Right lung (tissue), 10 donors: ENCODE measurements at places on chromosomes 16 and 17. TPM values are rescaled to one million over a fixed set of nuclear protein-coding genes. Genes with fewer than 3 reads are reported as not detected.

- no peak for DNase-seq
Measured at GRCh38 chr17:69704935-69705334, 290.4 kb downstream of the MAP2K6 start.

The PRR15L gene
- 39.2 TPM for polyA plus RNA-seq

DNA sequence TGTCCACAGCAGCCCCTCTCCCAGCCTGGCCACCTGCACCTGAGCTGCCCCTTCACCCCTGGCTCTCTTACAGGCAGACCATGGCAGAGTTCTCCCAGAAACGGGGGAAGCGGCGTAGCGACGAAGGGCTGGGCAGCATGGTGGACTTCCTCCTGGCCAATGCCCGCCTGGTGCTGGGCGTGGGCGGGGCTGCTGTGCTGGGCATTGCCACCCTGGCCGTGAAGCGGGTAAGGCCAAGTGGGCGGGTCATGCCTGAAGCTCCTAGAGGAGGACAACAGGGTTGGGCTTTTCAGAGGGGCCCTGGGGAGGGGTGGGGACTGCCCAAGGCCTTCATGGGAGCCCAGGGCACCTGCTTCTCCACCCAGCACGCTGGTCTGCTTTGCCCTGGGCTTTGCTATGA is 2.2 kb downstream of the MIEF2 start:
- DNase-seq, result no peak

DNA sequence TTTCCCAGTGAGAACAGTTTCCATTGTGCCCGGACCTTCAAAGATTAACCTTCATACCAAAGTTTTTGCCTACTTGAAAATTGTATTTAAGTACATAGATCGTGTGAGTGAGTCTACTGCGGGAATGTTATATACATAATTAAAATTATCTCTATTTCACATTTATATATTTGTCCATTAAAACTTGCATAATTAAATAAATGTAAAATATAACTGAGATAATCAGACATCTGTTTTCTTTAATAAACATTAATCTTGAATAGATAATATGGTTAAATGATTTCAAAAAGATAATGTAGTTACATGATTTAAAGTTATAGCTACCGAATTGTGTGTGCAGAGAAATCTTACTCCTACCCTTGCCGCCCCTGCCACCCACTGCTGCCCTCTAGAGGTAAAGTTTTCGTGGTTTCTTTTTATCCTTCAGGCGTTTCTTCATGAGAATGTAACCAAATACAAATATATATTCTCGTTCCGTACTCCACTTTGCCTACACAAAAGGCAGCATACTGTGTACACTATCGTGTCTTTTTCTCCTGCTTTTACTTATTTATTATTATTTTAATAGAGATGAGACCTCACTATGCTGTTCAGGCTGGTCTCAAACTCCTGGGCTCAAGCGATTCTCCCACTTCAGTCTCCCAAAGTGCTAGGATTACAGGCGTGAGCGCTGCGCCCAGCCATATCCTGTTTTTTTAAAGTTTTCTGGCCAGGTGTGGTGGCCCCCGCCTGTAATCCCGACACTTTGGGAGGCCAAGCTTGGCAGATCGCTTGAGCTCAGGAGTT is 35.6 kb downstream of the RPA1 start:
- DNase-seq, result no peak

DNA sequence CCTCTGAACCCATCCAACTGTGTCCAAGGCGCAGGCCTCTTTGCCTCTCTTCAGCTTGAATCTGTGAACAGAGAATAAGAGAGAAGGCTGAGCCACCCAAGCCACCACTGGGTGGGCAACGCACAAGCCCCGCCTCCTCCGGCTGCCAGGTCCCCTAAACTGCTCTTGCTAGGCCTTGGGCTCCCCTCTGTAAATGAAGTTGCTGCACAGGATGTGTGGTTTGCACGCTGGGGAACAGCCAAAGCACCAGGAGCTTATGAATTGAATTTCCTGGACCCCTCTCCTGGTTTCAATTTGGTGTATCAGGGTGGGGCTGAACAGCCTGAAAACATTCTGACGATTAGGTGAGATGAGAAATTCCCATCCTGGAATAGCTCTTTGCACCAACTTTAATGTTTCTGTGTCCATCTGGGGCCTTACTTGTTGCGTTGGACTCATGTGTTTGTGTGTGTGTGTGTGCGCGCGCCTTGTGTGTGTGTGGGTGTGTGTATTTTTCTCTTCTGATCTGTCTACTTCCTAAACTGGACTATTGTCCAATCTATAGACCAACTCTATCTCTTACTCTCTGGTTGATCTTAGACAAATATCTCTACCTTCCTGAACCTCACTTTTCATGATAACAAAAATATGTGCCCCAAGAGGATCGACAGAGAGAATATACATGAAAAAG is 2.3 kb downstream of the CCL1 start:
- no peak for DNase-seq

DNA sequence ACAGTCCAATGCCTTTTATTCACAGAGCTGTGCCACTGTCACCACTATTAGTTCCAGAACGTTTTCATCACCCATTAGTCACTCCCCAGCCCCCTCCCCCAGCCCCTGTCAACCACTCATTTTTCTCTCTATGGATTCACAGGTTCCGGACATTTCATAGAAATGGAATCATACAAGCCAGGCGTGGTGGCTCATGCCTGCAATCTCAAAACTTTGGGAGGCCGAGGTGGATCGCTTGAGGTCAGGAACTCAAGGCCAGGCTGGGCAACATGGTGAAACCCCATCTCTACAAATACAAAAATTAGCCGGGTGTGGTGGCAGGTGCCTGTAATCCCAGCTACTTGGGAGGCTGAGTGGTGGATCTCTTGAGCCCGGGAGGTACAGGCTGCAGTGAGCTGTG is 759 bp upstream of the PAM16 start:
- no peak for DNase-seq

- DNase-seq, result no peak
Measured at GRCh38 chr16:10619271-10619849, 39.0 kb upstream of the EMP2 start.

DNA sequence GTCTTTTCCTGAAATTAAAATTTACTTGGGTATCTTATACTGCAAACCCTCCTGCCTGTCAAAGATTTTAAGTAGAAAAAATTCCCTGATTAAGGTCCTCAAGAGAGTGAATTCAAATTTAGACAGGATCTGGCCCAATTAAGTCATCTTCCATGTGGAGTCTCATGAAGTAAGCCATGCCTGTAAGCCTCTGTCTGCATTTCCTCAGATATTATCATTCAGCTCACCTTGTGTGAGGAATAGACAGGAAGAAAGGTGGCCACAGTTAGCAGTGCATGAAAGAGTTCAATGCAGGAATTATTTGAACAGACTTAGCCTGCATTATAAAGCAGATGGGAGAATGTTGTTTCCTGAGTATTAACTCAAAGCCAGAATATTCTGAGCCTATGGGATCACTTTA is 174.7 kb downstream of the HS3ST3A1 start:
- DNase-seq, result no peak

The BEAN1 gene
- 9.0 TPM for polyA plus RNA-seq

DNA sequence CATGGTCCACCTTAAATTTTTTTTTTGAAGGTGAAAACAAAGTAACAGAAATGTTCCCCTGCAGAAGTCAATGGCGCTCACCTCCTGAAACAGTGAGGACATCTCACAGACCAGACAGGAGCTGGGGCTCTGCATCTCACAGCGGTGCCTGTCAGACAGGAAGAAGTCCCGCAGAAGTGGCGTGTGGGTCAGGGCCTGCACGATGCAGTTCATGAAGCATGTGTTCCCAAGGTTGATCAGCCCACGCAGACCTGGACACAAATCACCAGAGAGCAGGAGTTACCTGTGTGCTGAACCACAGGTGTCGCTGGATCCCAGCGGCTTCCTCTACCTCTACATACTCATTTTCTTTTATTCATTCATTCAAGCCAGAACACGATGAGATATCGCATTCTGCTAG is 24.9 kb downstream of the USP22 start:
- DNase-seq, result no peak

GRCh38 chr16:19639986-19640421 is 78.0 kb downstream of the KNOP1 start:
- no peak for DNase-seq

DNA sequence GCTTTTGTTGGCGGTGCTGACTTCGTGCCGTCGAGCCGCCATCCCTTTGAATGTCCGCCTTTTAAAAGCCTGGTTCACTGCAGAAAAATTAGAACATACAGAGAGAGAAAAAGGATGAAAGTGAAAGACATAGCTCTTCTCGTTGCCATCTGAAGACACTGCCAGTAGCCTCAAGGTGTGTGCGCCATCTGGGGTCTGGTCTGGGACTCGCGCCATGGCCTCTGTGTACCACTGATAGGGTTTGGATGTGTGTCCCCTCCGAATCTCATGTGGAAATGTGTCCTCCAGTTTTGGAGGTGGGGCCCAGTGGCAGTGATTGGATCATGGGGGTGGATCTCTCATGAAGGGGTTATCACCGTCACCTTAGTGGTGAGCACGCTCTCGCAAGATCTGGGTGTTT is 15.5 kb downstream of the GSE1 start:
- no peak for DNase-seq

The MT1M gene
- polyA plus RNA-seq, result 1.2 TPM

The SEPTIN12 gene
- not detected for polyA plus RNA-seq

DNA sequence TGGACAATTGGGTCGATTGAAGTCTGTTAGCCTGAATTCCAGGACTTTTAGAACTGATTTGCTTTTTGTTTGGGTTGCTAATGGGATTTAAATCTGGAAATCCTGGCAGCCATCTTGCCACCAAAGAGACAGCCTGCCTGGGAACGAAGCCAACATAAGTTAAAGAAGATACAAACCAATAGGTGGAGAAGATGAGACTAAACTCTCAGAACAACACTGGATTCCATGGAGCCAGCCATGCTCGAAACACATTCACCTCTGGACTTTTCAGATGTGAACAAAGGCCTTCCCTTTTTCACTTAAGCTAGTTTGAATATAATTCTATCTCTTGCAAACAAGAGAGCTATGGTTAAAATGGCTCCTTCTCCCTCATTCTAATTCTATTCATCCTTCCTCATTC is 135.9 kb downstream of the TOX3 start:
- no peak for DNase-seq

GRCh38 chr16:68528686-68529379 is 10.3 kb upstream of the ZFP90 start:
- peak; percentile 83 for DNase-seq

The RHBDL3 gene
- polyA plus RNA-seq, result 1.3 TPM

The WFDC1 gene
- polyA plus RNA-seq, result 5.1 TPM

- DNase-seq, result no peak
Measured at GRCh38 chr17:2962236-2962635, 101.2 kb downstream of the OR1D5 start.

DNA sequence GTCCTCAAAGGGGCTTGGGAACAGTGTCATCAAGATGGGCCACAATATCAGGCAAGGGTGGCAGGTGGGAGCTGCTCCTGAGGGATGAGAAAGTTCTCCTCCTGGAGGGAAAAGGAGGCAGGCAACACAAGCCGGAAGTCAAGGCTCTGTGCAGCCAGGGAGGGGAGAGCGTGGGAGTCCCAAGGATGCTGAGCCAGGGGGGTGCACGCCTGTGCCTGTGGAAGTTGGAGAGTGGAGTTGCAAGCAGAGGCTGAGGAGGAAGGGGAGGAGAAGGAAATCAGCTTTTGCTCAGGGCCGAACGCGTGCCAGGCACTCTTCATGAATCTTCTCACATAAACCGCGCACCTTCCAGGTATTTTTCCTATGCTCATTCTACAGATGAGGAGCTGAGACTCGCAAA is 7.4 kb upstream of the SLC13A2 start:
- DNase-seq, result no peak

DNA sequence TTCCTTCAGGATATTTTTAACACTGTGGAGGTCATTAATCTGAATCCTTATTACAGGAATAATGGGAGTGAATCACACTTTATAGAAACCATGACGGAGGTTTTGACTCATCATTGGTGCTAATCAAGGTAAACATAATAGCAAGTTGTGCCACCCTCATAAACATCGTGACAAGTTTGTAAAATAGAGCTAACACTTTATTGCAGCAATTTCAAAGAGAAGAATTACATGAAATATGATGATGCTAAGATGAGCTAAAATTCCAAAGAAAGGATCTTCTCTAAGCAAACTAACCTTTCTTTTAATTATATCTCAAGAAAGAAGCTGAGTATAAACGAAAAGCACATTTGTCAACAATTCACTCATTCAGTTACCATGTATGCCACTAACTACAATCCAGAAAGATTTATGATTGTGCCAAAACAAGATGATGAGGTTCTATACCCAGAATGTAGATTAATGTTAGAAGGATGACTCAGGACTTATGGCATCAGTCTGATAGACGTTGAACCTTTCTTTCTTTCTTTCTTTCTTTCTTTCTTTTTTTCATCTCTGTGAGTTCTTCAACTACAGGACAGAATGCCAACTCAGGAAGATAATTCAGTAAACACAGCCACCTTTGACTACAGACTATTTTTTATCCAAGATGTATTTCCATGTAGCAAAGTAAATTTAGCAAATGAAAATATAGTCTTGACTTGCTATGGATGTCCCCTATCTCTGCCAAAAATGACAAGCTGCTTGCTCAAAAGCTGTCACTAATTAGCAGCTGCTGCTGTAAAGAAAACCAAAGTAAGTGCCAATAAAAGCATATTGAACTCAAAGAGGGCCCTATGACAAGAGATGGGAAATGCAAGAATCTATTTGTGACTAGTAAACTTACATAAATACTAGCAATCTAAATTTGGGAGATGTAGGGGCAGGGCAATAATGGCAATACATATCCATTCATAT is 23.3 kb downstream of the STAT5B start:
- no peak for DNase-seq

DNA sequence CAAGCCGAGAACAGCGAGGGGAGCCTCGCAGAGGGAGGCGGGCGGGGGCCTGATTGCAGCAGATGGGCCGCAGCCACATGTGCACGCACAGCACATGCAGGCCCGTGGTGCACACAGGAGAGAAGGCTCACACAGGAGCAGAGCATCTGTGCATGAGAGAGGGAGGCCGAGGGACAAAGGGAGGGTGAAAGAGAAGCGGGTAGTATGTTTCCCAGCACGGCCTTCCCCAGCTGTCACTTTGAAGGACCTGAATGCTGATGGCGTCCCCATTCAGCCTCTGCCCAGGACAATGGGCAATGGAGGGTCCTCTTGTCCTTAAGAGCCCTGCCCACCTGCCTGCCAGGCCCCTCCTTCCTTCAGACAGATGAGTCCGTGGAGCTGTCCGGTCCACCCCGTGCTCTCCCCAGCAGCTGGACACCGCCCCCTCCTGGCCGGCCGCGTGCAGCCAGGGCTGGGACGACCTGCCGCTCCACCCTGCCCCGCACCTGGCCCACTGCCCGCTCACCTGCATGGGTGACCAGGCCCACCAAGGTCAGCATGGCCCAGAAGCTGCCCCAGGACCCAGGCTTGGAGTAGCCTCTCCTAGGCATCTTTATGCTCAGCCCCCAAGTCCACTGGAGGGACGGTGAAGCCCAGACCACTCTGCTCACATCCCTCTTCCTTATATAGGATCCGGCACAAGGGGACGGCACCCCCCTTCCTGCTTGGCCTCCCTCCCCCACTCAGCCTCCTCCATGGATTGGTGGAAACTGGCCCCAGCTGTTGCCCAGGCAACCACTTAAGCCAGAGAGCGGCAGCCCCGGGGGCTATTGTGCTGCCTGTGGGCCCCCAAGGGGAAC is at the start of gene BTBD17:
Gene BTBD17 (minus strand): TSS at position 639 of the 839 bp plus-strand sequence. CDS start 49 bp downstream, at position 590.
- no peak for DNase-seq

The ATAD5 gene
- polyA plus RNA-seq, result 4.9 TPM

The PLCG2 gene
- 10.8 TPM for polyA plus RNA-seq

- DNase-seq, result no peak
Measured at GRCh38 chr17:75273977-75274708, 3.1 kb upstream of the MIF4GD start.

The RASD1 gene
- 1.8 TPM for polyA plus RNA-seq

- DNase-seq, result no peak
Measured at GRCh38 chr17:63613663-63614062, 8.6 kb upstream of the MAP3K3 start.
